ENCODE measurements at places on chromosomes 3 and 15.

- DNase-seq = no peak
Observed at GRCh38 chr3:77288348-77288747, 248.4 kb downstream of the ROBO2 start.

DNA sequence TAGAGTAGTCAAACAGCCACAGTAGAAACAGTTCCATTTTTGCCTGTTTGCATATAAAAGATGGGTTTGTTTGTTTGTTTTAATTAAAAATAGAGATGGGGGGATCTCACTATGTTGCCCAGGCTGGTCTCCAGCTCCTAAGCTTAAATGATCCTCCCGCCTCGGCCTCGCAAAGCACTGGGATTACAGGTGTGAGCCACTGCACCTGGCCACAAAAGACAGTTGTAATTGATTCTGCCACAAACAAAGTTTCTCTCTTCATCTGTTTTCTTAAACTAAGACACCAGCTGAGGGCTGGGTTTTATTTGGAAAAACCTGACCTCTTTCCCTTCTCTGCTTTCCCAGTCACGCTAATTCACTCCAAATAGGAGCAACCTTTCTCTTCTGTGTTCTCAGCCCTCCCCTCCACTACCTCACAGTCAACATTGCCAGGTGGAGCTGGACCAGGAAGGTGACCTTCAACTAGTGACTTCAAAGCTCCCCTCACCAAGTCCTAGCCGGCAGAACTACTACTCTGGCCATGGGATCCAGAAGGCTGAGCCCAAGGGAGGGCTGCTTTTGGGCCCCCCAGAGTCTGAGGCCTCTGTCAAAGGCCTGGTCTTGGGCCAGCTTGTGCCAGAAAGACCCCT, 1.5 kb upstream of the IDH2 start:
- DNase-seq = no peak

DNA sequence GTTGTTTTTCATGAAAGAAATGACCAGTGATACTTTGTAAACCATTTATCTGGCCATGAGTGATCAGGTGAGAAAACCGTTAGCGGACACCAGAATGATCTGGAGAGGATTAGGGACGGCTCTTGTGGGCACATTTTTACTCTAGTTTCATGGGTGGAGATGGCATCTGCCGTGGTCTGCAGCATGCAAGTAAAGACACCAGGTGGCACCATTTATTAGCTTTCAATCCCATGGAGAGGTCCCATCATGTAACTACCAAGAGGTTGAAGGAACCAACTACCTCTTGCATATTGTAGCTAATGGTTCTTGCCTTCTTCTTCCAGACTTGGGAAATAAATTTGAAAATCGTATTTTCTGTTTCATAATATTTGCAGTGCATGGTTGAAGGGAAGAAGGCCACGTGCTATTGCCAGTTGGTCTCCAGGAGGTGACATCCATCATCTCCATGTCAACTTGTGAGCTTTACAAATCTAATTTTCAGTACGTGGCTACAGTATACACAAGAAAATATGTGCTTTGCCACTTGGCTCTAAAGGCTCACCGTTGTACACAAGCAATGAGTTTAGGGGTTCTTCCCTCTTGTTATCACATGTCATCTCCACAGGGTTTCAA, 1.5 kb upstream of the MAPKBP1 start:
- DNase-seq = no peak

DNA sequence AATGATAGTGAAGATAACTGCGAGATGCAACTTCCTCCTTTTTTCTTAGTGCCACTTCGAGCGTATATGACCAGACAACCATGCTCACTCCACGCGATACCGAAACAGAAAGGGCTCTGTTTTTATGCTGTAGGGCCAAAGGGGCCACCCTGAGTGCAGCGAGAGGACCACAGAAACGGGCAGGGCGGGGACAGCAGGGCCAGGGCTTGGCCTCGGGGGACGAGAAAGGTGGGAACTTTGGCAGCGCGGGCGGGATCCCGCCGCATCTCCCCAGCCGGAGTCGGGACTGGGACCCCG, 483 bp downstream of the VPS13C start:
- no peak for DNase-seq
